ENCODE measurements at places on chromosomes 7 and 10.
A peak's percentile ranks its signal among the peaks of the same experiment; 100 is the strongest.

DNA sequence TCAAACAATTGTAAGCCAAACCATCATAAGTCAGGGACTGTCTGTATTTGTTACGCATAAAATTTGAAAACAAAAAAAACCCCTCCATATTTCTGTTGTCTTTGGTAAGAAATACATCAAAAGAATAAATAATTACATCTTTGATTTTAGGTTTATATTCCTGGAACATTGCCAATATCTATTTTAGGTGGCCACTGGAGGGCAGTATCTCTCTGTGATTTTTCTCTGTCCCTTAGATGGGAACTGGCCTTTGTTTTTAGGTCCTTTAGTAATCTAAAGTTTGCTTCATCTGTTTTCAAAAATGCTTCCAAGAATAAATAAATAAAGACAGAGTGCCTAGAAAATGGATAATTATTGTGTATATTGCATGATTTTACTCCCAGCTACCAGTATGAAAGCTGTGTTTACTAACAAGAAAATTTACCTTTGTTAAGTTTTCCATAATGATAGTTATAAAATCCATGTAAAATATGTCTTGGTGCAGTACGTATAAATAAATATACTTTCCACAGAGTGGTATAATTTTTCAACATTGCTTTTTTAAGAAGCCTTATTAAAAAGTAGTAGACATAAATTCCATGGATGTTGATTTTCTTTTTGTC, 64.2 kb downstream of the PHYHIPL start:
- DNase-seq: no peak

DNA sequence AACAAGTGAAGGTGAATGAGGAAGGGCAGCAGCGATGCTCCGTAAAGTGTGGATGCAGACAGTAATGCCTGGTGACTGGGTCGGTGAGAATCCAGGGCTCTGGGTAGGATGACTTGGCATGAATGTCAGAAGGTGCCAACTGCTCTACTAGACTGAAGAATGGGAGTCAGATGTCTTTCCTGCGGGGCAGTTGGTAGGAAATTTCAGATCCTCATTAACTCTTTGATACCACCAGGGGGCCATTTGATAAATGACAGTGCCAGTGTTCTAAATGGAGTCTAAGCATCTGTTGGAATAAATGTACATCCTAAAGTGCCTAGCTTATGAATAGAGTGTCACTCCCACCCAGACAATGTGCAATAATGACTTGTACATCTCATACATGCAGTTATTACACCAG, 462.0 kb downstream of the GRM8 start:
- DNase-seq: peak; percentile 58

- peak; percentile 84 for DNase-seq
Measured at GRCh38 chr7:109215341-109215740, 645.7 kb downstream of the DNAJB9 start.

DNA sequence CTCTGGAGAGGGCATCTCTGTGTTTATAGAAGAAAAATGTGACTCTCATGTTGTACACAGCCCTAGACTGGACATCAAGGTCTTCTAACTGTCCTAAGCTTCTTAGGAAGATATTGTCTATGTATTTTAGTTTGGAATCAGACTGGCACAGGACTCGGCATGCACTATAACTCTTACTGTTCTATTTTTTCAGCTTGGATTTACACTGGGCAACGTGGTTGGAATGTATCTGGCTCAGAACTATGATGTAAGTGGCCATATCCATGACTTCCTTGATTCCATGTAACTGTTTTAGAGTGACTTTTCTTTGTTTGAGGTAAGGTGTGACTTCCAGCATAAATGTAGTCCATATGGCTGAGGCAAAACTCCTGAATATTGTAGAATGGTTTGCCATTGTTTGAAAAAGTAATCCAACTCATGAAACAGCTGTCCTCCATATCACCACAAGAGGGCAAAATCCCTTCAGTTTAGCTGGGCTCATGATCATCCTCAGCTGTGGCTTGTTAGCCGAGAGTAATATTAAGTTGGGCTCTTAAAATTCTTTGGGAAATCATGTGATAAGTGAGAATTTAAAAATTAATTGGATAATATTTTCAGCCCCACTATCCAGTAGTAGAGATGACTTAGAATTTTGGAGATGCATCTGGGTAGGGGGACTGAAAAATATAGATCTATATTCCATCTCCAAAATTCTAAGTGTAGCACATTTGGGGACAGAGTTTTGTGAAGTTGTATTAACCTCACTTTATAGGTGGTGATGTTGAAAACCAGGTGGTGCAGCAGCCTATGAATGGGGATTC, 10.4 kb downstream of the STMP1 start:
- no peak for DNase-seq

DNA sequence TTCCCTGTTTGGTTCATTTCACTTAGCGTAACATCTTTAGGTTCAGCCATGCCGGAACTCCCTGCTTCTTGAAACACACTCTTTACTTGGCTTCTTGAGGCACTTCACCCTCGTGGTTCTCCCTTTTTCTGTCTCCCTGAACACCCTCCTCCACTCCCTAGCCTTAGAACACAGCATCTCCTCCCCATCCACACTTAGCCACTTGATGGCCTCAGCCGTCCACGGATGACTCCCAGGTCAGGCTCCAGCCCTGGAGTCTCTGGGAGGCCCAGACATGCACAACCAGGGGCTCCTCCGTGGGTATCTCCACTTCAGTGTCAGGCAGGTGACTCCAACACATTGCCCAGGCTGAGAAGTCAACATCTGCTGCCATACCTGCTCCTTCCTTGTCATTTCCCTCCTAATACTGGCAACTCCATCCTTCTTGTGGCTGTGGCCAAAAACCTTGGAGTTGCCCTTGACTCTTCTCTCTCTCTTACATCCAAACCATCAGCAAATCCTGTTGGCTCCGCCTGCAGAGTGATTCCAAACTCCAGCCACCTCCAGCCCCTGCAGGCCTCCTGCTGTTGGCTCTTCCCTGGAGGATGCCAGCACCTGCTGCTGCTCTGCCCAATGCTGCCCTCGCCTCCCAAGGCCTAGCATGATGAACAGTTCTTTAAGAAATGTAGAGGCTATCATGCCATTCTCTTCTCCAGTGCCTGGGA, 8.4 kb upstream of the INMT start:
- DNase-seq: no peak

DNA sequence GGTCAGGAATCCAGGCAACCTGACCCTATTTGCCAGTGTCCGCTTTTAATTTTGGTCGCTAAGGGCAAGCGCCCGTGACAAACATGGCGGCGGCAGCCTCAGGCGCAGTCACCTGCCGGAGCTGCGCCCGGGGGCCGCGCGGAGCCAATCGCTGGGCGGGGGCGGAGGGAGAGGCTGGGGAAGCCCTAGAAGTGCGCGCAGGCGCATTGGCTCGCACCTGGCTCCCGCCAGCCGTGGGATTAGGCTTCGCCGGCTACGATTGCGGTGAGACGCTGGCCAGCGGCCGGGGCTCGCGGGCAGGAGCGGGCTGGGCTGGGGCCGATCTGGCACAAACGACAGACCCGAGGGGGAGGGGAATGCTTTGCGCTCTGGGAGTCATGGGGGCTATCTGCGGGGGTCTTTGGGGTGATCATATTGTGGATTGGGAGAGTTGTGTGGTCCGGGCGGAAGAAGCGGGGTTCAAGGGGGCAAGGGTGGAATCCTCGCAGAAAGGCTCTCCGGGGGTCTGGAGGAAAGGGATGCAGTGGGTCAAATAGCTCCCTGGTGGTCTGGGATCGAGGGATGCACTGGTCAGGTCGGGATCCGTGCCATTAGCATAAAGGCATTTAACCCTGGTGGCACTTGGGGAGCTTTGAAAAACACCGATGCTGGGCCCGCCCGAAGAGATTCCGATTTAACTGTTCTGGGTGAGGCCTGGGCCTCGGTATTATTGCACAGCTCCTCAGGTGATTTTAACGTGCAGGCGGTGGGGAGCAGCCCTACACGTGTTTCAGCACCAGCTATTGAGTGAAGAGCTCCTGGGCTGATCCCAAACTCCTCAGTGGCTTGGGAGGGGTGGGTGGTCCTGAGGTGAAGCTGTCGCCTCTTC, 10.1 kb upstream of the C10orf95 start:
- no peak for DNase-seq

DNA sequence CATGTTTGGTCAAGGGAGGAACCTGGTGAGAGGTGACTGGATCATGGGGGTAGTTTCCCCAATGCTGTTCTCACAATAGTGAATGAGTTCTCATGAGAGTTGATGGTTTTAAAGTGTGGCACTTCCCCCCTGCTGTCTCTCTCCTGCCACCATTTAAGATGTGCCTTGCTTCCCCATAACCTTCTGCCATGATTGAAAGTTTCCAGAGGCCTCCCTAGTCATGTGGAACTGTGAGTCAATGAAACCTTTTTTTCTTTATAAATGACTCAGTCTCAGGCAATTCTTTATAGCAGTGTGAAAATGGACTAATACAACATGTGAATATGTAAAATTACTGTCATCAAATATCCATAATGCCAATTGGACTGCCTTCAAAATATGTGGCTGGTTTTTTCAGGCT, 165.5 kb upstream of the TARP start:
- no peak for DNase-seq

- DNase-seq: no peak
Measured at GRCh38 chr7:81780914-81781693, 11.3 kb upstream of the HGF start.

DNA sequence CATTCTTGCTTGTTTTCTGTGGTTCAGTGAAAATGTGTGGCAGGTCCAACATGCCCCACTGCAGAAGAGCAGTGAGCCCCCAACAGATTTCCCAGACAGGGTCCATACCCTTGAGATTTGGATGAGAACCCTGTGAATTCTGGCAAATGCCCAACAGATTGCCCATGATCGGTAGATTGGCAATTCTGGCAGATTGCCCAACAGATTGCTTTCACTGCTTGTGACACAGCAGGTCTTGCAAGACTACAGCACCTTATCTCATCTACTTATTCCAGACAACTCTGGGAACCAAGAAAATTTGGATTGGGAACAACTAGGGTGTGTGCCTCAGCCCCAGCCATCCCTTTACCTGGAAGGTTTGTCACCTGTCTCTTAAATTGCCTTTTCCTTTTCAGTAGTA, 143.7 kb upstream of the COL1A2 start:
- DNase-seq: no peak

DNA sequence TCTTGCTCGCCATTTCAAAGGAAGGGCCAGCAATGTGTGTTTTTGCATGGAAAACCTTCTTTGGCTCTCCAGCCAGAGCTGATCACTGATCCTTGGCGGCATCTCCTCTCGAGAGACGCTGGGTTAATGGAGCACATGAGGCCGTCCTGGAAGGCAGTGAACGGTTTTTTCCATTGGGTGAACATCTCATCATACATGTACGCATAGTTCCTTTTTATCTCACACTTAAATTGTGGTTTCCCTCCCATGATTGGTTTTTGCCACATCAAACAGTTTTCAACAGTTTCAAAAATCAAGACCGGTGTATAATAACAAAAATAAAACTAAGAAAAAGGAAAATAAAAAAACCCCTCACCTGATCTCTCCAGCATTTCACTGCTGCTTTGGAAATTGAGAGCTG, 276.4 kb downstream of the TCF7L2 start:
- no peak for DNase-seq

DNA sequence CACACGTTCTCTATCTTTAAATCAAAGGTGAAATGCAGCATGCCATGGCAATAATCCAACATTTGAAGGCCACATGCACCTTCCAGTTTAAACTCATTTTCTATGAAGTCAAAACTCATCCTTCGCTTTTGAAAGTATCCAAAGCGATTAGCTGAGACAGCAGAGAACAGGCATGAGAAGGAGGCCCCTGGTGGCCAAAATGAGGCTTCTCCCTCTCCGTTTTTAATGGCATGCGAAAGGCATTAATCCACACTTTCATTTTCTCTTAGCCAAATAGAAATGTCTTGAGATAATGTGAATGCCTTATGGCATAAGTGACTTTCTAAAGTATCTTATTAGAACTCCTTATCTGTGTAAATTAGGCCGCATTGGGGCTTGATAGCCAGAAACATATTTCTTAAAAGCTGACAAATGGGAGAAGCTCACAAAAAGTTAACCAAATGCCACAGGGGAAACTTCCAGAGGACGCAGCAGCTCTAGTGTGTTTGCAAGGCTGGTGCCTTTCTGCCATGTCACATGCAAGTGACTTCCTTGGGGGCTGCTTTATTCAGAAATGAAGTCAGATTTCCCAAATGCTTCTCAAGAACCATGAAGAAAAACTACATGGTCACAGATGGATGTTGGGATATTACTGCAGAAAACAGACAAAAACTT, 1189.6 kb downstream of the SORCS1 start:
- DNase-seq: no peak

- no peak for DNase-seq
Measured at GRCh38 chr10:104104926-104105325, 17.0 kb upstream of the SFR1 start.

- peak; percentile 23 for DNase-seq
Measured at GRCh38 chr7:19491821-19492452, 216.9 kb downstream of the POLR1F start.

DNA sequence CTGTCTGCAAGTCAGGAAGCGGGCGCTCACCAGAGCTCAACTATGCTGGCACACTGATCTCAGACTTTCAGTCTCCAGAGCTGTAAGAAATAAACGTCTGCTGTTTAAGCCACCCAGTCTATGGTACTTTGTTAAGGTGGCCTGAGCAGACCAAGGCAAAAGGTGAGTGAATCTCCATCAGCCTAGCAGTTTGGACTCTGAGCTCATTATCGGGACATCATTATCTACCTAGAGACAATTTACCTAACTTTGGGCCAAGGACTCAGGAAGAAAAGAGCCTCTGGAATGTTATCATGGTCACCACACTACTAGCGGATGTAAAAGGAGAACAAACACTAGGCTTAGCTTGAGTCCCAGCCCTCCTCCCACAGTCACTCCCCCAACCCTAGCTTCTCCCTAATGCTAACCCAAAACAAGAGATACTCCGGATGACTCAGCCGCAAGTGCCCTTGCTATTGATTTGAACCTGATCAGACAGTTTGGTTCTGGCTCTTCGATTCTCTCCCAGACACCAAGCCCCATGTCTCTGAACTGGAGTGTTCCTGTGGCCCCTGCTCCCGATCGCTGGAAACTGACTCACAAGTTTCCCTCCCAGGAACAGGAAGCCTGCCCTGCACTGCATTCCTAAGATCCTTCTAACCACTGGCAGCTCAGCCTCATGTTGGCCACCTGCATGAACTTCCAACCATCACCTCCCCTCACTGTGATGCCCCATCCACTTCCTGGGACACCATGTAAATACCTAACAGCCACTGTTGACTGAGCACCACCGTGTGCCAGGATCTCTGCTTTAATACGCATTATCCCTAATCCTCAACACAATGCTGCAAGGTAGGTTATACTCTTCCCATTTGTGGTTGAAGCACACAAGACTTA, 34.5 kb downstream of the CREB3L2 start:
- no peak for DNase-seq

- DNase-seq: no peak
Measured at GRCh38 chr7:9082203-9082602, 648.8 kb downstream of the NXPH1 start.

- no peak for DNase-seq
Measured at GRCh38 chr10:116286626-116287200, 13.7 kb upstream of the GFRA1 start.

DNA sequence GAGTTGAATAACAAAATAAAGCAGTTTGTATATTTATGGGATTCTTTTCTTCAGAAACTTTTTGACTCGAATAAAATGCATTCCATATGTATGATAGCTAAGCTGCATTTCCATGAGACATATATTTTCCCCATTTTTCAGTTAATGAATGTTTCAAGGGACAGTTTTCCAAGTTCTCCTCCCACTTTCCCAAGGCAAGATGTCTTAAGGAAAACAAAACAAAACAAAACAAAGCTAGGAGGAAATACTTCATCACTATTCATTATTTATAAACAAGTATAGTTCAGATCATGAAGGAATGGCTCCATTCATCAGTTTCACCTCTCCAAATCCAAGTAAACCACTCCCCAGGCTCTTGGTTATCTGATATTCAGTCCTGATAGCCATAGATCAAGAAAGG, 261.0 kb downstream of the WDR11 start:
- no peak for DNase-seq
